ENCODE measurements at places on chromosomes 6 and 20.

DNA sequence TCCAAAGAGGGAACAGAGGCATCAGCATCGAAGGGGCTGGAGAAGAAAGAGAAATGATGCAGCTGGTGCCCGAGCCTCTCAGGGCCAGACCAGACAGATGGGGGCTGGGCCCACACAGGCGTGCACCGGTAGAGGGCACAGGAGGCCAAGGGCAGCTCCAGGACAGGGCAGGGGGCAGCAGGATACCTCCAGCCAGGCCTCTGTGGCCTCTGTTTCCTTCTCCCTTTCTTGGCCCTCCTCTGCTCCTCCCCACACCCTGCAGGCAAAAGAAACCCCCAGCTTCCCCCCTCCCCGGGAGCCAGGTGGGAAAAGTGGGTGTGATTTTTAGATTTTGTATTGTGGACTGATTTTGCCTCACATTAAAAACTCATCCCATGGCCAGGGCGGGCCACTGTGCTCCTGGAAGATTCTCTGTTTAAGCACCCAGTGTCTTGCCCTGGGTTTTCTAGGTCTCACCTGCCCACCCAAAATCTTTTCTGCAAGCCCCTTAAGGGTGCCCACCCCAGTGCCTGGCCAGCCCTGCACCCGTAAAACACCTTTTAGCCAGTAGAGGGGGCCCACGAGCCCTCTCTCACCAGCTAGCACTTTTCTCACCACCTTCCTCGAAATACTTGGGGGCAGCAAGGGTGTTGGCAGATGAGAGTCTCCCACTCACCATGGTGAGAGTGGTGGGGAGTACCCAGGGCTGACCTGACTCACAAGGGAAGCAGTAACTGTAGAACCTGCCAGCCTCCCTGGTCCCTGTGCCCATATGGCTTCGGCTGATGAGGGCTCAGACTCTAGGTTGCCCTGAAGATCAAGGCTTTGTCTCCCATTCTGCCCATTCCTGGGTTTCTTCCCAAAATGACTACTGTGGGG, 35.7 kb upstream of the ID1 start:
- peak; percentile 9 for DNase-seq

DNA sequence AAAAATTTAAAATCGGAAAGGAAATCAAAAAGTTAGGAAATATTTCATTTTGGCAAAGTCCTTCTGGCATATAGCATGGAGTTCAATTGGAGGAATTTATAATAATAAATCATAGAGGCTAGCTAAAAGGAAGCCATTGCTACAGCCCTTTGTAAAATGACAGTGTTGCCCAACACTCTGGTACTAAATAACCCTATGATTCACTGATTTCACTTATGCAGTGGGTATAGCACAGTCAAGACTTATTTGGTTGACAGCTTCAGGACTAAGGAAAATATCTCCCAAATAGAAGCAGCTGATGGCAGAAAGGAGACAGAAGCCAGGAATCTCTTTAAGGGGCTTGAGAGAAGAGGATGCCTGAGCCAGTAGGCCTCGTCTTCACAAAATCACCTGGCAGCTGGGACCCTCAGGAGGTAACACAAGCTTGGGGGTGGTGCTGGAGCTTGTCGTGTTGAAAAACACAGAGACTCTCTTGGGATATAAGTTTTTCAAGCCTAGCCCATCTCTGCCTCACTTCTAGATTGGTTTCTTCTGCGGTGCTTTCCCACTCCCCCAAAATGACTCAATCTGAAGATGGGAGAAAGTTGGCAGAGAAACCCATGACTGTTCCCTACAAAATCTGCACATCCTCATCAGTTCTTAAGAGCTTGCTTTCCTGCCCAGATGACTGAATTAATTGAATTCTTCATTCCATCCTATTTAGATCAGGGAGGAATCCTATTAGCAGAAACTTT, 38.4 kb upstream of the EYA4 start:
- DNase-seq, result no peak

GRCh38 chr20:2691663-2692035, 931 bp upstream of the EBF4 start:
- no peak for DNase-seq

DNA sequence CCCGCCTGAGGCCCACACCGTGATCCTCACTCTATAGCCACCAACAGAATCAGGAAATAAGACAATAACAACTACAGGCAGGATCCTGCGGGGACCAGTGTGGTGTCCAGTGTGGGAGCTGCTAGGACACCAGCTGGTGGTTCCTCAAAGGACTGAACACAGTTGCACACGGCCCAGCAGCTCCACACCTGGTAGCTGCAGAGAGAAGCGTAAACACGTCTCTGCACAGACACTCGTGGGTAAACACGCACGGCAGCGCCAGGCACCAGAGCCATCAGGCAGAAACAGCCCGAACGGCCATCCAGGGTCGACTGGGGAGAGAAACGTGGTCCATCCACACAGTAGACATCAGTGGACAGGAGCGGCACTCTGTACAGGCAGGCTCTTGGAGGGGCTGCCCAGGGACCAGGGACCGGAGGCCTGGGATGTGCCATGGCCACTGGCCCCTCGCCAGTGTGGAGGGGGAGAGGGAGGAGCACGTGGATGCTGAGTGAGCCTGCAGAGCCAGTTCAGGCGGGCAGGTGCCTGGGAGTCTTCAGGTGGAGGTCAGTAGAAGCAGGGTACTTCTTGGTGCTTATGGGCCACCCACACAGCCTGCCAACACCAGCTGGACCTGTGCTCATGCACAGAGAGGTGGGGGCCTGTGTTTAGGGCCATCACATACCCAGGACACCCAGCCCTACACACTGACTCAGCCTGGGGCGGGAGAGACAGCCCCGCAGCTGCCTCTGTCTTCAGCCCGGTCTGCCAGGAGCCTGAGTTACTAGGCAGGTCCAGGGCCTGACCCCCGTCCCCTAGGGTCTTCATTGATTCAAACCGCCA, 7.4 kb upstream of the LAMA5 start:
- DNase-seq, result no peak

DNA sequence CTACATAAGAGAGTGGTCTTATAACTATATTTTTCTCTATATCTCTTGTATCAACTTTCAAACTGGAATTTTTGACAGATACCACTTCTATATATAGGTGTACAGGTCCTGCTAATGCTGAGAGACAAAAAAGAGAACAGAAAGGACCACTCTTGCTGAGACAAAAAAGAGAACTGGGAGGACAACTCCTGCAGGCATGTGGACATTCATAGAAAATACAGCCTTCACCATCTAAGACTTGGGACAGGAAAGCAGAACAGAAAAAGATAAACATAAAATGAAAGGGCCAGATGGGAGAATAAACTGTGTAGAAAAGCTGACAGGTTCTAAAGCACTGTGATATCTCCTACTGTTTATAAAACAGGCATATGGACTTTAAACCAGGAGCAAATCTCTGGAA, 541.0 kb upstream of the ADGRB3 start:
- no peak for DNase-seq

DNA sequence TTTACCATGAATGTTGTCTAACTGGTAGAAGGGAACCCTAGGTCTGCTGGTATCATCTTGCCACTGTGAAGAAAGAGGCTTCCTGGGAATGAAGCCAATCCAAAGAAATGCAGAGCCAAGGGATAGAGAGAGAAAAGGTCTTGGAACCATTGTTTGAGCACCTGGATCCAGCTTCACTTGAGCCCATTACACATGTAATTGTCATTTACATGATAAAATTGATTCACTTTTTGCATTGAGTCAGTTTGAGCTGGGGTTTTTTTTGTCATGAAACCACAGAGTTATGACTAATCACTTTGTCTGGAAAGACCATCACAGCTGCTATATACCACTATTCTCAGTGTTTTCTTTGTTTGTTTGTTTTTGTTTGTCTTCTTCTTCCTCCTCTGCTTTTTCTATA, 112.3 kb downstream of the CBLN4 start:
- DNase-seq, result peak; percentile 2

DNA sequence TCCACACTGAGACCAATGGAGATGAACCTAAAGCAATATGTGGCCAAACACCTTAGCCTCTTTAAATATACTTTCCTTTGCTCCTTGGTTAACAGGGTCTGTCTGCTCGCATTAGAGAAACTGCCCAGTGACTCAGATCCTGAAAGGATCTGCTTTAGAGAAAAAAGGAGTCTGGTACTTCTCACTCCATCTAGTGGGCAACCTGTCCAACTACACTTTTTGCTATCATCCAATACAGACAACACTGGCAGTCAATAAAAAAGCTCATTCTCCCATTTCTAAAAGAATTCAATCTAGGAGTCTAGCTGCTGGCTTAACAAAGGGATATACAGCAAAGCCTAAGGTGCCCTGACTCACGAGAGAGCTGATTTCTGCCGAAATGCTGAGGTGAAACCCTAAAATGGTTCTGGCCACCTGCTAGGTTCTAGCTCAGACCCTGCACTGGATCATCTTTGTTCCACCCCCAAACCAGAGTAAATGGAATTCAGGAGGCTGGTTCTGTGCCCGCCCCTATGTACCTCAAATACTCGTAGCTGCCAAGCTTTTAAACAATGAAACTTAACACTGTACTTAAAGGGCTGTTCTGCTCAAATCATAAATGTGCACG, 11.5 kb downstream of the GNL1 start:
- DNase-seq, result peak; percentile 15

DNA sequence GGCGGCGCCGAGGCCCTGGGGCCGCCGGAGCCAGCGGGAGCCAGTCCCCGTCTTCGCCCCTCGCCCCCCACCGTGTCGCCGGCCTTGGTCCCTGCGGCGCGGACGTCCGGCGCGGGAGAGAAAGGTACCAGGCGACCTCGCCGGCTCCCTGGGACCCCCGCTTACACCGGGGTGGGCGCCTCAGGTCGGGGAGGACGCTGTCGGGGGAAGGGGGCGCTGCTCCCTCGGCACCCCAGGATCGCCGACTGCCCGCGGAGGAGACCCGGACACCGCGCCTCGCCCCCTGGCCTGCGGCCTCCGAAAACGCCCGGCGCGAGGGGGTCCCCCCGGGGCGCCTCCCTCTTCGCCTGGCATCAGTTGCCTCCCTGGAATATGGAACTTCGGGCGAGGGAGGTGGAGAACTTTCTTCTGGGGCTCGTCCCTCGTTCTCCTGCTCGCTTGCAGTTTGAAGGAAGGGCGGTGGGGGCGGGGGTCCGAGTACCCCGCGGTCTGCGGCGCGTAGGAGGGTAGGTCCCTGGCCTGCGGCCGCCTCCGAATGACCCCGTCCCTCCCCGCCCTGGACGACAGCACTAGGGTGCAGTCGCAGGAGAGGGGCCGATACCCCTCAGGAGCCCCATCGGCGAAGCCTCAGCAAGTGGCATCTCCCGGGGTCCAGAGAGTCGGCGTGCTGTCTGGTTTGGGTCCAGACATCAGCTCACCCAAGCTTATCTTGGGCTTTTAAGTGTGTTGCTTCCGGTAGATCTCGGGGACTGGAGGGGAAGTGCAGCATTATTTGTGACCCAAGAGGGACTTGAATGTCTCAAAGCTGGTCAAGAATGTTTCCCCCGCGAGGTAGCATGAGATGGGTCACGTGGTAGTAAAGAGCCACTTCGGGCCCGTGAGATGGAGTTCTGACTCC, 549 bp downstream of the ANKRD6 start:
- peak; percentile 63 for DNase-seq

- DNase-seq, result peak; percentile 23
Observed at GRCh38 chr6:168451805-168452517, 11.0 kb downstream of the SMOC2 start.

- no peak for DNase-seq
Observed at GRCh38 chr6:6711031-6711785, 122.7 kb downstream of the LY86 start.

- DNase-seq, result no peak
Observed at GRCh38 chr6:1787894-1788293, 178.2 kb downstream of the FOXC1 start.

GRCh38 chr6:80126657-80127345, 20.3 kb downstream of the BCKDHB start:
- no peak for DNase-seq

DNA sequence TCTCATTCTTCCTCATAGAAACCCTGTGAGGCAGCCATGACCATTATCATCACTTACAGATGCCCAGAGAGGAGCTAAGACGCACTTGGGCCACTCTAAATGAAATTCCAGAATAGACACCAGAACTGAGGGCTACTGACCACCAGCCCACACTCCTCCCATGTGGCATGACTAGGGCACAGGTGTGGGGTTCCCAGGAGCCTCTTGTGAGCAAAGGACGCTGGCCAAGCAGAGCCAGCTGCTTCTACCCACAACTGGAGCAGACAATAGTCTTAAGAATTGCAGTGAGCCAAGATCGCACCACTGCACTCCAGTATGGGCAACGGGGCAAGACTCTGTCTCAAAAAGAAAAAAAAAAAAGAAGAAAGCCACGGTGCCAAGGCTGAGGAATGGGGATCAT, 10.0 kb downstream of the AHCY start:
- no peak for DNase-seq

GRCh38 chr20:50224531-50225255, 34.1 kb downstream of the CEBPB start:
- no peak for DNase-seq

GRCh38 chr6:44804016-44804415, 416.5 kb downstream of the CDC5L start:
- no peak for DNase-seq

DNA sequence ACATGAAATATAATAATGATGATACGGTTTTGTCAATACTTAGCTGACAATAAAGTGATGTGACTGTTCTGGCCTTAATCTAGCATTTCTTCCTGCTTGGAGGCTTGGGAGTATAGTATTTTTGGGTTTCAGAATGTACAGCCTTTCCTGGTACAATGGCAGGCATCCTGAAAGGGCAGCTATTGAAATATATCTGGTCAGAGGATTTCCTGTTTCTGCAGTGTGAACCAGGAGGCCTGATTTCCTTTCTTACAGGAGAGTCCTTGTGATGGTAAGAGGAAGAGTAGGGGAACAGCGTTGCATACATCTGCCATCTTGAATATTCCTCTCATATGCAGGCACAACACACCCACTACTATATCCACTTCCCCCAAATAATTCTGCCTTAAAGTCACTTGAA, 93.7 kb downstream of the MYO6 start:
- no peak for DNase-seq

GRCh38 chr20:549722-550496, 6.3 kb upstream of the CSNK2A1 start:
- DNase-seq, result no peak

- DNase-seq, result peak; percentile 72
Observed at GRCh38 chr6:159044899-159045727, at the start of gene TAGAP. TAGAP (minus strand) TSS chr6:159044991; CDS start chr6:159044146, 845 bp downstream.

GRCh38 chr20:39876976-39877635, 811.9 kb downstream of the MAFB start:
- DNase-seq, result peak; percentile 43

GRCh38 chr20:11380283-11380682, 537.4 kb upstream of the BTBD3 start:
- DNase-seq, result no peak

DNA sequence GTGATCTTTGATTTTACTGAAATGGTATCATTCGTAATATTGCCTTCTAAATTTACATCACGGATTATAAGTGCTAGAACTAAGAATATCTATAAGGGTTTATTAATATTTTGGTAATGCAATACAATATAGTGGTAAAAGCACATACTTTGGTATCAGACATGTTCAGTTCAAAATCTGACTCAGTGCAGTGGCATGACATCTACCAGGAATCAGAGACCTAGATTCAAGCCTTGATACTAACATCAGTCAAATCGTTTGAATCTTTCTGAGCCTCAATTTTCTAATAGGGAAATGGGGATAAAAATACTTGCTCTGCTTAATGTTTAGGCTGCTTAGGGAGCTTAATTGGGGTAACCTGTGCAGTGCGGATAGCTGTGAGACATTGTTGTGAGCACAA, 488.0 kb downstream of the BCKDHB start:
- no peak for DNase-seq

Measured in NCI-H774 (cell line).